ENCODE measurements at places on chromosomes 7 and 10.

- no peak for DNase-seq
Observed at GRCh38 chr7:157497744-157498651, 161.2 kb downstream of the DNAJB6 start.

- no peak for DNase-seq
Observed at GRCh38 chr7:126041472-126041871, 1111.8 kb upstream of the POT1 start.

- no peak for DNase-seq
Observed at GRCh38 chr10:60234551-60234950, 155.1 kb downstream of the ANK3 start.

GRCh38 chr10:62761115-62761514, 43.4 kb upstream of the ADO start:
- no peak for DNase-seq
